ENCODE measurements at places on chromosomes 2 and 18.

- no peak for DNase-seq
Observed at GRCh38 chr2:180555391-180555965, 424.9 kb upstream of the UBE2E3 start.

DNA sequence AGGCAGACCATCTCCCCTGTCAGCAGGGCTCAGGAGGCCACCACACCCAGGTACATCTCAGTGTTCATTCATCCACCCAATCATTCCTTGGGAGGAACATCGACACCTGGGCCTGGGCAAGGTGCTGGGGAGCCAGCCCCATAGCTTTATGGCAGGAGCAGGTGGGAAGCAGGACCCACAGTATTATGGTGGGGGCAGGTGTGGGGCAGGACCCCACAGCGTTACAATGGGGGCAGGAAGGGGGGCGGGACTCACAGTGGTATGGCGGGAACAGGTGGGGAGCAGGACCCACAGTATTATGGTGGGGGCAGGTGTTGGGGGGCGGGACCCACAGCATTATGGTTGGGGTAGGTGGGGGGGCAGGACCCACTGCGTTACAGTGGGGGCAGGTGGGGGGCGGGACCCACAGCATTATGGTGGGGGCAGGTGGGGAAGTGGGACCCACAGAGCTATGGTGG is 128.9 kb upstream of the HS6ST1 start:
- DNase-seq = no peak

DNA sequence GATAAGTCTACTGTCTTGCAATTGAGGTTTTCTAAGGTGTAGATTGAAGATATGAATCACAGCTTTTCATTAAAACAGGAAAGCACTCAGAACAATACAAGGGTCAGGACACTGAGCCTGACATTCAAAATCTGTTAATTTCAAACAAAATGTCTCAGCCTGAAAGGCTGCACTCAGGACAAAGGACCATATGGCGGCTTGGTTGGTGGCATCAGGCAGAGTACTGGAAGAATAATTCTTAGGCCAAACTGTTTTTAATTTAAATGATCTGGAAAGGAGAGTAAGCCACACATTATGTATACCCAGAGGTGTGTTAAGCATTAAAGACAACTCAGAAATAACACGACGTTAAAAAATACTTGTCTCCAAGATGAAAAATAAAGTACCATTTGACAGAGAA is 85.9 kb downstream of the SKA1 start:
- DNase-seq = no peak

- DNase-seq = no peak
Observed at GRCh38 chr18:5068851-5069250, 128.2 kb downstream of the AKAIN1 start.

GRCh38 chr2:61640406-61640805 is 102.2 kb upstream of the XPO1 start:
- no peak for DNase-seq

Data from globus pallidus (tissue), 1 donor.